ENCODE measurements at places on chromosomes 3 and 15. TPM values are rescaled to one million over a fixed set of nuclear protein-coding genes. Genes with fewer than 3 reads are reported as not detected.
A peak's percentile ranks its signal among the peaks of the same experiment; 100 is the strongest.

DNA sequence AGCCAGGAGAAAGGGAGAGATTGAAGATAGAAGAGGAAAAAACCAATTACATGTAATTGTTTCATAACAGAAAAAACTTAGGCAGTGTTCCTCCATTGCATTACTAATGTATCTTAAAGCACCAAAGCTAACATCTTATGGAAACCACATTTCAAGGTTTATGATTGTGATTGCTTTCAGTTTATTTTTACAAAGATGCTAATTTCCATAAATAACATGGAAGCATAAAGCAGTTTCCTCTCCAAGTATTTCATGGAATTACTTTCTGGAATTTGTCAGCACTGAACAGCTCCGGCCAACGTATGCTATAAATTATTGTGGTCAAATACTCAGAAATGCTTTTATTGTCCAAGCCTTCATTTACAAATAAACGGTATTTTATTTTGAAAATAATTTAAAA, 11.6 kb downstream of the ADAMTSL3 start:
- no peak for DNase-seq

GRCh38 chr3:188940573-188940932, 231.2 kb upstream of the TPRG1 start:
- no peak for DNase-seq

- DNase-seq, result no peak
These were observed 61.5 kb downstream of the CHRD start for GRCh38 chr3:184441202-184441900.

DNA sequence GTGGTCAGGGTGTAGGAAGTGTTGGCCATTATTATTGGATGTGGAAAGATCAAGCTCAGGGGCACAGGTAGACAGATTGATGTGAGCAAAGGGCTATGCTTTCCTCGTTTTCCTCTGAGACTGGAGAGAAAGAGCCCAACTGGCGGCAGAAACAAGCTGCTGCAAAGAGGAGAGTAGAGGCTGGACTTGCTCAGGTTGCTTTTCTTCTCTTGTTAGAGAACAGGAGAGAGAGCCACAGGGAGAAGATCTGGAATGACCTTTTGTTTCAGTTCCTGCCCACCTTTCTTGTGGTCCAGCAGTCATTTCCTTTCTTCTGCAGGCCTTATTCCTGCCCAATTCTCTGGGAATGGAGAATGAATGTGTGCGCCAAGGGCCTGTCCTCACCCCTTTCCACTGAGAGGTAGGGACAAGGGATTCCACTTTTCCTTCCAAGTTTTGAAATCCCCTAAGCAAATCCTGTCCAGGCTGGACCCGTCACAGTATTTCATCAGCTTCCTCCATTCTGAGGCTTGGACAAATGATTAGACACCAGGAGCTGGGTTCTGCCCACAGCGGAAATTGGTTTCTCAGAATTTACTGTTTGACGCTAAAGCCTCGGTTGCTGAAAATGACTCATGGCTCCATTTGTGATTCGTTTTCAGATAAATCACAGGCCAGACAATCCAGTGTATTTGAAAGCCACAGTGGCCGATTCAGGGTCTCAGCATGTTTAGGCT, 16.1 kb downstream of the ZNF80 start:
- no peak for DNase-seq

- no peak for DNase-seq
These were observed 143.4 kb upstream of the BCL6 start for GRCh38 chr3:187888701-187889100.

DNA sequence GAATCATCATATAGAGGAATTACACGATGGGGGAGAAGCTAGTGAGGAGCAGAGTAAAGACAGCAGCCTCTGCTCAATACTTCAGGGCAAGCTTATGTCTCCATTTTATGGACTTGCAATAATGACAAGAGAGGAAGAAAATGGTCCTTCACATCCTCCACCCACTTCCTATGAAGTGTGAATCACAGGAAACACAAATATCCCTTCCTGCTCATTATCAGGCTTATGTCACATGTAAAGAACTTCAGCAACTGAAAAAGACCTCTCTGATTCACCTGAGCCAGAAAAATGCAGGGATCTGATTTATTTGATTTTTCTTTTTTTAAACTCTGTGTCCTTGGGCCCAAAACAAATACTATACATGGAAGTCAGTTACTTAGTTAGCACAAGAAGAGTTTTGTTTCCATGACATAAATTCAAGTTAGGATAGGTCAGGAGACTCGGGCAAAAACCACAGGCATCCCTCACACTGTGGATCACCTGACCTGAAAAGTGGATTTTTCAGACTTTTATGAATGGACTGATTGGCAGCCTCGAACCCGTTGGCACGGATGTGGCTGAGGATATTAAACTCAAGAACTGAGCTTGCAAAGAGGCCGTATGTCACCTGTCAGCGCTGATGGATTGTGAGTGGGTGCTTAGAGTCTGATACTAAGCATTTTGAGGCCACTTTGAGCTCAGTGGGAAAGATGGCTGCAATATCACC, 620.8 kb upstream of the MDFIC2 start:
- DNase-seq, result no peak

MAGEL2 gene
- not detected for polyA plus RNA-seq

DNA sequence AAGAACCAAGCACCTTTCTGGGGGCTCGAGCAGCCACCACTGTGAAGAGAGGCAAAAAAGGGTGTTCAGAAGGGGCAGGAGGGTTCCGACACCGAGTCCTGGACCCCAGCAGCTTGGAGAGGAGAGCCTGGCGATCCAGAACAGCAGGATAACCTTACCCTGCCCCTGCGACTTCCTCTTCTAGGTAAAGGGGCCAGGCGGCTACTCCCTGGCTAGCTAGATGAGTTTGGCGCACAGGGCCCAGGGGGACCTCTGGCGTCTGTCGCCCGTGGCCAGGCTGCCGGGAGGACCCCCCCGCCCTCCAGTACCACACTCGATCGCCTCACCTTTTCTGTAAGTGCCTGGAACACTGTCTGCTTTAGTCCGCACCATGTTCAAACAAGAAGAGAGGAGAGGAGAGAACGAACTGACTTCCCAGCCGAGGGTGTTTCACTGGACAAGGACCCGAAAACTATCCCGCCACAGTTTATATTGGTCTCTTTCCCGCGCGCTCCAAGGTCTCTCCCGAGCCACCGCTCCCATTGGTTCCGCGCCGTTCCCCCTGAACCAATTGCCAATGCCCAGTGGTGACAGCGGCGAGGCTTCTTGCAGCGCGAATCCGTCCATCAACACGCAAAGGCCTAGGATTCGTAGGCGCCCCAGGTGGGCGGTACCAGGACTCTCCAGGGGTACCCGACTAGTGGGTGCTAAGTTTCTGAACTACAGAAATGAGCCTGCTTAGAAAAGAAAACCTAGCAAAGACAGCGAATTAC, at the start of gene PCLAF:
PCLAF (minus strand) TSS at position 442 of the 752 bp plus-strand sequence; CDS start at position 372, 70 bp downstream.
- peak; percentile 97 for DNase-seq

GRCh38 chr15:48936666-48937065, 27.1 kb downstream of the SHC4 start:
- no peak for DNase-seq

DNA sequence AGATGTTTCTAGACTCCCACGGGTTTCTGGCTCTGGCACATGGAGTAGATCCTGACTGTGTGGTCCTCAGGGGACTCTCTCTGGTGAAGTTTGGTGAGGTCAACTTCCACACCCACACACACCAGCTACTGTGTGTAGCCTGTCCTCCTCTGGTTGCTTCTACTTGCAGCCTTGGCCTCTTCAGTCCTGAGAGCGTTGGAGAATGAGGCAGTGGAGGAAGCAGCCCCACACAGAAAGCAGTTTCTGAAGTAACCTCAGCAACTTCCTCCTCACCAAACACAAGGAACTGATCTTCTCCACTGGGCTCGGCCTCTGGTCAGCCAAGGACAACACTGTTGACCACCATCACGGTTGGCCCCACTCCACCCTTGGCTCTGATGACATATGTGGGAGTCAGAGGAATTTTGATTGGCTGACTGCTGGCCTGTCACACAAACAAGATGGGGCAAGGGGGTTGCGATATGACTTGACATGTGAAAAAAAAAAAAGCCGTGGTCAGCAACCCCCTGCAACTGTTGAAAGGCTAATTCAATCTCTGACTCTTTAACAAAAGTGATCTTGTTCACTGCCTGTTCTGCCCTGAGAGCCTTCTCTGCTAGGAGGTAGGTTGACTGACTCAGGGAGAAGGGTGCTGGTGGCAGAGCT, 19.6 kb downstream of the CD86 start:
- DNase-seq, result no peak

TJP1 gene
- 55.0 TPM for polyA plus RNA-seq

DNA sequence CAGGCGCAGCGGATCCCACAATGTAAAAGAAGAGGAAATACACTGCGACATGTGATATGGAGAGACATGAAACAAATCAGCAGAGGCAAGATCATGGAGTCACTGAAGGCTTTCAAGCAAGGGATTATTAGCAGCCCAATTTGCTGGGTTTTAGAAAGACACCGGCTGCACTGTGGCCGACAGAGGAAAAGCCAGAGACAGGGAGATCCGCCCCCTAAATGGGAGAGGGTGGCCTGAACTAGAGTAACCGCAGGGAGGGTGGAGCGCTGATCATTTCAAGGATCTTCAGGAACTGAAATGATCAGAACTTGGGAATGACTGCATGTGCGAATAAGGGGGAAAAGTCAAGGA, 612 bp upstream of the C15orf40 start:
- DNase-seq, result no peak

DNA sequence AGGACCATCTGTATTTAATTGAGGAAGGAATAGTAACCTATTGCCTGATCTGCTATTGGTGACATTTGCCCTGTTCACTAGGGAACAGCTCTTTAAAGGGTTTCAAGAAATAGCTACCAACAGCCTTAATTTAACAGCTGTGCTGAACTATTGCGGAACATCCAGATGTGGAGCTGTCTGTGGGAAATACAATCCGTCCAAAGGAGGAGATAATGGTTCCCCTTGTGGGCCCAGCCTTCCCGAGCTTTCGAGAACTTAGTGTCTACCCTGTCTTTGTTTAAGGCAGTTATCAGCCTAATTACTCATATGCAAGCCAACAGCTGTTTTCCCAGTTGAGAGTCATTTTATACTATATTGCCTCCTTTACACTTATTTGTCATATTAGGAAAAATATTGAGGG, 398.6 kb downstream of the WDR72 start:
- DNase-seq, result no peak

GRCh38 chr15:51622604-51623370, at the start of gene DMXL2:
TSS of gene DMXL2 (minus strand) at chr15:51622771. CDS start at chr15:51622545, 226 bp downstream.
- DNase-seq, result peak; percentile 95

DNA sequence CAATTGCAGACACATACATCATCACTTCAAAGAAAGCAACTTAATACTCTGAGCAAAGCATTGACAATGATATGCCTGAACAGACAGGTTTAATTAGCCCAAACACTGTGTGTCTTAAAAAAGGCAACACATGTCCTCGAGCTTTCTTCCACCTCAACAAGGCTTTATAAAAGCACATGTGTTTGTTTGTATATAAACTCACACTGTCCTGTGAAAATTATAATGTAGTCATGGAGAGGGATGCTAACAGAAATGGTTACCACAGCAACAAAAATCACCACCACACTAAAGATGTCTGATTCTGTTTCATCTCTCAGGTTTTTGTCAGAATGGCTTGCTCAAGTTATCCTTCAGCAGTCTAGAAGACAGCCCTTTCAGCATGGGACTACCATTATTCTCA, 314.7 kb downstream of the MAGI1 start:
- no peak for DNase-seq

- no peak for DNase-seq
These were observed 88.8 kb downstream of the IGSF11 start for GRCh38 chr3:118945834-118946233.

WDR93 gene
- polyA plus RNA-seq, result 0.10 TPM

DNA sequence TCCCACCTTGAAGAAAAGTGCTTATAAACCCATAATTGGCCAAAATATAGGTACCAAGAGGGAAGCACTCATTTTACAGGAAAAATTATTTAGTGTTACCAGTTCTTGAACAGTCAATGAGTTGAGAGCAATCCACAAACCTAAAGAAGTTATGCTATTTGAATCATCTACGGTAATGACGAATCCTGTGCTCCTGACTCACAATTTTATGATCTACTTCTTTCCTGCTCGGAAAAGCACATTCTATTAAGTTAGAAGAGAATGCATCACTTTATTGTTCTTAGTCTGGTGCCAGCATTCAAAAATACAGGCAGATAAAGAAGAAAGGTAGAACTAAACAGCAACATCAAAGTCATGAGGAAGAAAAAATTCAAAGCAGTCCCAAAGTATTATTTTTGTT, 33.2 kb downstream of the CHRM5 start:
- DNase-seq, result no peak

All from A549 (cell line).